ENCODE measurements at places on chromosomes 5 and 9. TPM values are rescaled to one million over a fixed set of nuclear protein-coding genes. Genes with fewer than 3 reads are reported as not detected.
A peak's percentile ranks its signal among the peaks of the same experiment; 100 is the strongest.

Gene PCDHGB7
- 0.13 TPM for total RNA-seq

GRCh38 chr9:92135576-92135975 lies 20.4 kb upstream of the SPTLC1 start:
- H3K4me1 ChIP-seq: peaks cover 9% of the 10 kb centered on the region
- no peak overlapping the region for H3K4me3 ChIP-seq
- H3K27me3 ChIP-seq: peaks cover 28% of the 10 kb centered on the region
- no peak overlapping the region for H3K27ac ChIP-seq
- no peaks in the 10 kb centered on the region for H3K36me3 ChIP-seq

- H3K27ac ChIP-seq: peak overlapping the region; percentile 43
- no peaks in the 10 kb centered on the region for H3K36me3 ChIP-seq
- no peak overlapping the region for H3K4me3 ChIP-seq
- no peak for DNase-seq
Measured at GRCh38 chr5:146345240-146345577, 6.6 kb downstream of the POU4F3 start.

Gene PCDHA2
- total RNA-seq: not detected

- no peak overlapping the region for H3K27ac ChIP-seq
- no peaks in the 10 kb centered on the region for H3K36me3 ChIP-seq
- no peaks in the 10 kb centered on the region for H3K27me3 ChIP-seq
Measured at GRCh38 chr5:124519396-124519795, 227.0 kb downstream of the ZNF608 start.

Gene ARHGAP26
- total RNA-seq: 21.2 TPM

DNA sequence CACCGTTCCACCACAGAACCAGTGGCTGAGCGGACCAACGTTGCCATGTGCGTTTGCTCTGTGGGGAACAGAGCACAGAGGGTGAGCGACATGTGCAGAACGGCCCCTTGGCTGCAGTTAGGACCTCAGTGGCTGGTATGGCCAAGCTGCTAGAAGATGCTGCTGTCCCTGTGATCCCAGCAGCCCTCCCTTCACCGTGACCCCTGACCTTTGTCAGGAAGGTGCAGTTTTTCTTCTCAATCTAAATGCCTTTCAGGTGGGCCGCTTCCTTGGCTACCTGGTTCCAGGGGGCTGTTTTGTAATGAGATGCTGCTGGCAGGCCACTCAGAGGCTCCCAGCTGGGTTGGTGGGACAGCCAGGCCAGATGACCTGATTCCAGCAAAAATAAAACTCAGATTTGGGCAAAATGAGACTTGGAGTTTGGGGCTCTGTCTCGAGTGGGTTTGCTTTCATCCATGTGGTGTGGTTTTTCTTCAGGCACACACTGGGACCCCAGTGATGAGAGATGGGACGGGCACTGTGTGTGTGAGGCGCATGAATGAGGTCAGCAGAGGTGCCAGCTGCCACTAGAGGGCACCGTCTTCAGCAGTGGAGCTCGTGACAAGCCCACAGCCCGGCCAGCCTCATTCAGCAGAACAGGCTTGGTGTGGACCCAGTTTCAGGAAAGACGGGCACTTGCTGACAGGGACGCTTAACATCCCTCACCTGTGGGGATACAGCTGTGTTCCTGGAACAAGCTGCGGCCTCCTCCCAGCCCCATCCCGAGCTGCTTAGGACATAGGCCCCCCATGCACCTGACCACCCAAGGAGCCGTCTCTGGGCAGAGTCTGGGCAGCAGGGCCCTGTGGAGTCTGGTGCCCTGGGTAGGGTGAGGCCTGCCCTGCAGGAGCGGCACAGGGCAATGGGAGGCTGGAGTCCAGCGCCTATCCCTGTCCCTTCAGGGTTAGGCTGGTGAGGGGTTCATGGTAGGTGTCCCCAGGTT lies 4.1 kb downstream of the MRPS2 start:
- H3K4me3 ChIP-seq: no peak overlapping the region
- peak; percentile 28 for DNase-seq
- H3K4me1 ChIP-seq: peaks cover 13% of the 10 kb centered on the region
- peaks cover 16% of the 10 kb centered on the region for H3K36me3 ChIP-seq

GRCh38 chr5:162654661-162655405 lies 587.3 kb downstream of the GABRG2 start:
- no peaks in the 10 kb centered on the region for H3K27me3 ChIP-seq
- H3K27ac ChIP-seq: no peak overlapping the region
- H3K4me1 ChIP-seq: no peaks in the 10 kb centered on the region
- no peaks in the 10 kb centered on the region for H3K36me3 ChIP-seq
- H3K4me3 ChIP-seq: no peak overlapping the region

Gene LRRC14B
- total RNA-seq: not detected

GRCh38 chr9:27184556-27185351 lies 75.7 kb downstream of the TEK start:
- peaks cover 3% of the 10 kb centered on the region for H3K27me3 ChIP-seq
- no peaks in the 10 kb centered on the region for H3K36me3 ChIP-seq
- no peak overlapping the region for H3K27ac ChIP-seq
